ENCODE measurements at places on chromosomes 3 and 15. TPM values are rescaled to one million over a fixed set of nuclear protein-coding genes. Genes with fewer than 3 reads are reported as not detected.

NOX5 gene
- 0.41 TPM for total RNA-seq

HTR3E gene
- not detected for total RNA-seq

STRIT1 gene
- not detected for total RNA-seq

GOLGA8F gene
- not detected for total RNA-seq

FOXL2NB gene
- 0.95 TPM for total RNA-seq

CYP8B1 gene
- total RNA-seq = not detected

SCN5A gene
- total RNA-seq = 0.54 TPM

TRH gene
- total RNA-seq = not detected

CFAP100 gene
- total RNA-seq = not detected

HOMER2 gene
- 15.3 TPM for total RNA-seq

CSPG5 gene
- 1.1 TPM for total RNA-seq

DNAJA4 gene
- total RNA-seq = not detected

FRMD5 gene
- 2.6 TPM for total RNA-seq

MESD gene
- 41.0 TPM for total RNA-seq

CLPX gene
- total RNA-seq = 63.1 TPM

ERICH6 gene
- total RNA-seq = not detected

ALDH1A3 gene
- total RNA-seq = 18.9 TPM

CP gene
- total RNA-seq = 7.0 TPM

MED12L gene
- 1.2 TPM for total RNA-seq

ITIH3 gene
- total RNA-seq = not detected

NR2F2 gene
- 24.3 TPM for total RNA-seq

CPEB1 gene
- total RNA-seq = 2.8 TPM

ALPK3 gene
- total RNA-seq = 0.31 TPM

RAD51 gene
- 18.0 TPM for total RNA-seq

FANCD2 gene
- total RNA-seq = 20.6 TPM

PROK2 gene
- total RNA-seq = not detected

PRR20G gene
- total RNA-seq = 0.54 TPM

RFX7 gene
- 12.3 TPM for total RNA-seq

TRIM42 gene
- total RNA-seq = not detected

FGF7 gene
- total RNA-seq = not detected

RASGRF1 gene
- total RNA-seq = 1.9 TPM

ISG20 gene
- total RNA-seq = 39.6 TPM

SYNPR gene
- not detected for total RNA-seq

ZWILCH gene
- 41.1 TPM for total RNA-seq

SERPINI2 gene
- total RNA-seq = not detected

TNNC1 gene
- 0.87 TPM for total RNA-seq

ZNF80 gene
- not detected for total RNA-seq

ZNF662 gene
- not detected for total RNA-seq

DTWD1 gene
- 16.8 TPM for total RNA-seq

PLSCR5 gene
- not detected for total RNA-seq

CCR8 gene
- total RNA-seq = not detected

PXYLP1 gene
- total RNA-seq = 9.7 TPM

SEMA7A gene
- 2.0 TPM for total RNA-seq

LINS1 gene
- 13.8 TPM for total RNA-seq

MITF gene
- 5.8 TPM for total RNA-seq

RTP4 gene
- total RNA-seq = not detected

NPAP1 gene
- total RNA-seq = not detected

FBXW12 gene
- total RNA-seq = not detected

CCNB2 gene
- 98.5 TPM for total RNA-seq

SPTSSB gene
- total RNA-seq = not detected

C3orf22 gene
- total RNA-seq = not detected

TAGLN3 gene
- not detected for total RNA-seq

TMEM212 gene
- total RNA-seq = not detected

COL6A6 gene
- not detected for total RNA-seq

ARHGEF26 gene
- total RNA-seq = 6.7 TPM

BTLA gene
- not detected for total RNA-seq

CLDN18 gene
- total RNA-seq = not detected

GDPGP1 gene
- 3.7 TPM for total RNA-seq
